ENCODE measurements at places on chromosomes 13 and 19.

GRCh38 chr19:2391118-2391725, 31.2 kb downstream of the TMPRSS9 start:
- peak; percentile 32 for DNase-seq

DNA sequence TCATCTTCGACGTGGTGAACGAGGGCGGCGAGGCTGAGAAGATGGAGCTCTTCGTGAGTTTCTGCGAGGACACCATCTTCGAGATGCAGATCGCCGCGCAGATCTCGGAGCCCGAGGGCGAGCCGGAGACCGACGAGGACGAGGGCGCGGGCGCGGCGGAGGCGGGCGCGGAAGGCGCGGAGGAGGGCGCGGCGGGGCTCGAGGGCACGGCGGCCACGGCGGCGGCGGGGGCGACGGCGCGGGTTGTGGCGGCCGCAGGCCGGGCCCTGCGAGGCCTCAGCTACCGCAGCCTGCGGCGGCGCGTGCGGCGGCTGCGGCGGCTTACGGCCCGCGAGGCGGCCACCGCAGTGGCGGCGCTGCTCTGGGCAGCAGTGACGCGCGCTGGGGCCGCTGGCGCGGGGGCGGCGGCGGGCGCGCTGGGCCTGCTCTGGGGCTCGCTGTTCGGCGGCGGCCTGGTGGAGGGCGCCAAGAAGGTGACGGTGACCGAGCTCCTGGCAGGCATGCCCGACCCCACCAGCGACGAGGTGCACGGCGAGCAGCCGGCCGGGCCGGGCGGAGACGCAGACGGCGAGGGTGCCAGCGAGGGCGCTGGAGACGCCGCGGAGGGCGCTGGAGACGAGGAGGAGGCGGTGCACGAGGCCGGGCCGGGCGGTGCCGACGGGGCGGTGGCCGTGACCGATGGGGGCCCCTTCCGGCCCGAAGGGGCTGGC, 52.6 kb downstream of the MAP4K1 start:
- peak; percentile 24 for DNase-seq

DNA sequence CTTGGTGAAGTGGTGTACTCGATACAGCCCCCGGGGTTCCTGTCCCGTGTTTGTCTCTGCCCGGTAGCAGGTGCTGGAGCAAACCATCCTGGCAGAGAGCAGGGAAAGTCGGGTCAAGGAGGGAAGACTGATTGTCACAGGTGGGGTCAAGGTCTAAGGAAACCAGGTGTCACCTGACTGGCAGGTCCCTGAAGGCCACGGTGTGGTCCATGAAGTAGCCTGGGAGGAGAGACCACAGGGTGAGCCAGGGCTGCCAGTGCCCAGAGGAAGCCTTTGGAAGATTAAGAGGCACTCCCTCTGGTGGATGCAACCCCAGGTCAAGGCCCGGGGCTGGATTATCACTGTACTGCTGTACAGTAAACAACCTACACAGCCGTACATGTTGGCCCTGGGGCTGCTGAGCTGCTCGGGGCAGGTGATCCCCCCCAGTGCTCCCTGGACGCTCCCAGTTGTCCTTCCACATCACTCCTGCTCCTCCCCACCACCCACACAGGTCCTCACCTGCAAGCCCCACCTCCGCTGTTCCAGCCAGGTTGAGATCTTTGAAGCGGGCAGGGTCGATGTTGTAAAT, 6.0 kb upstream of the CCER2 start:
- no peak for DNase-seq

DNA sequence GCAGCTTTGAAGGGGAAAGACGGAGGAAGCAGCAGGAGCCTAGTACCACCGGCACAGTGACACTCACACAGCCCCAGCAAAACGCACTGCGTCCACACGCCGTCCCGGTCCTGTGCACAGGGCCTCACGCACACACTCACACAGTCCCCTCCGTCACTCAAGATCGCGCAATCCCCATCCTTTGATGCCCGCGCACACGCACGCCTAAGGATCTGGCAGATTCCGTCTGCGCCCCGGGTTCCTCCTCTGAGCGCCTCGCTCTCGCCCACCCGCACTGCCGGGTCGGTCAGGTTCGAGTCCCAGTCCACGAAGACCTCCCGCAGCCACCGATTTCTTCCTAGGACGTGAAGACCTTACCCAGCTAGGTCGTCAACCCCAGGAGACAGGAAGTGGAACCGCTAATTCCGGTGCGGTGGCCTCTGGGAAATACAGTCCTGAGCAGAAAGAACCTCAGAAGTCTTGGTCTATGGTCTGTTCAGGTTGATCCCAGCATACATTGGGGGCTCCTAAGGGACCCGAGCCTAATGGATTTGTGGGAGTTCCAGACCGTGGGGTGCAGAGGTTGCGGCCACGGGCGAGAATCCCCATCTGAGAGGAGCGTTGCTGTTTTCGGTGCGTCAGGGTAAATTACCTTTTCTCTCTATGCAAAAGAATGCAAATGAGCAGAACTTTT, at the start of gene ZNF780B:
Gene ZNF780B (minus strand): TSS at position 400 of the 673 bp plus-strand sequence. CDS start 5,899 bp downstream, outside the sequence.
- DNase-seq, result peak; percentile 61

GRCh38 chr13:25973085-25973484, 78.7 kb downstream of the SHISA2 start:
- no peak for DNase-seq

GRCh38 chr13:100333141-100333540, 244.2 kb downstream of the PCCA start:
- no peak for DNase-seq

- no peak for DNase-seq
These were observed 1.1 kb upstream of the MED26 start for GRCh38 chr19:16628984-16629691.

- DNase-seq, result peak; percentile 56
These were observed 442 bp upstream of the FGF14 start for GRCh38 chr13:102402290-102402689.

GRCh38 chr19:3386447-3387234, 20.3 kb downstream of the NFIC start:
- no peak for DNase-seq

DNA sequence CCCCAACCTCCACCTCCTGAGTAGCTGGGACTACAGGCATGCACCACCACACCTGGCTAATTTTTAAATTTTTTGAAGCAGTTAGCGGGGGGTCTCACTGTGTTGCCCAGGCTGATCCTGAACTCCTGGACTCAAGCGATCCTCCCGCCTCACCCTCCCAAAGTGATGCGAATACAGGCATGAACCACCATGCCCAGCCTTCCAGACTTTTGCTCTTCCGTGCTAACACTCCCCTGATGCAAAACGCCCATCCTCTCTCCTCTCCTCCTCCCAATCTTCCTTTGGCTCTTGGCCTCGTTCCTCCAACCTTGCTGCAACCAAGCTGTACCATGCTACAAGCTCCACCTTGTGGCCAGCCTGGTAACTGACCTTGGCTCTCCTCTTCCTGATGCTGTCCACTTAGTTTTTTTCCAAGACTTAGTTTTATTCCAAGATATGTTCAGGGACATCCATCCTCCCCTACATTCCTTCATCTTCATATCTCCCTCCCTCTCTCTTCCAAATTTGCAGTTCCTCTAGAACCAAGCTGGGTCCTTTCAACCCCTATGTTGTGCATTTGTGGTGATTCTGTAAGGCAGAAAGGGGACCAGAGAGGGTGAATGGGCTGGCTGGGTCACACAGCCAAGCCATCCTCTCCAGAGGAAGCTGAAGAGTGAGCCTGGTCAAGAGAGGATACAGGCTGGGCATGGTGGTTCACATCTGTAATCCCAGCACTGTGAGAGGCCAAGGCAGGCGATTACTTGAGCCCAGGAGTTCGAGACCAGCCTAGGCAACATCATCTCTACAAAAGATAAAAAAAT, 32.8 kb downstream of the TINCR start:
- DNase-seq, result no peak

GRCh38 chr13:22336460-22336859, 665.6 kb downstream of the FGF9 start:
- DNase-seq, result no peak

DNA sequence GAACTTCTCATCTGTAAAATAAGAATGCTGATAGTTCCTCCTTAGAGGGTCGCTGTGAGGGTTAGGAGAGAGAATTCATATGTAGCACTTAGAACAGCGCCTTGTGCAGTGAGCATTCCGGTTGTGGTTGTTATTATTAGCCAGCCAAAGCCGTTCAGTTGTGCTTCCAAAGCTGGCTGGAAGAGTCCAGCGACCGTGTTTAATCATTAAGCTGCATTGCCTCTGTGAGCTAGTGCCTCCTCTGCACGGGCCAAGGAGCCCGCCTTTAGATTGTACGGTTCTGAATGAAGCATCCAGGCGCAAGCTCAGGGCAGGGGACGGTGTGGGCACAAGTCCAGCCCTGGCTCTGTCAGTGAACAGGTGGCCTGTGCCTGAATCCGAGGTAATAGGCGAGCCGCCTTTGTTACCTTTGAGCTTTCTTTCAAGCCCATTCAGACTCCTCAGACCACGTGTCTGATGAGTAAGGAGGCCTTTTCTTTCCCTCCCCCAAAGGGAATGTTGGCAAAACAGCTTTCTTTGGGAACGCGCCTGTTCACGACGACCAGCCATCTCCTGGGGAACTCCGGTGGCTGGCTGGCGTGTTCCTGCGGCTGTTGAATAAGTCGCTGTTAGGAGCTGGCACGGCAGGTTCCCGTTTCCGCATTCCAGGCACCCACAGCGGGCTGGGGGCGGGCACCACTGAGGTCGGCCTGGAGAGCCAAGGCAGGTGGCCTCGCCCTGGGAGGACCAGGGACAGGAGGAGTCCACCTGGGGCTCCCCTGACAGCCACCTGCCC, 25.1 kb downstream of the SIPA1L3 start:
- DNase-seq, result no peak

DNA sequence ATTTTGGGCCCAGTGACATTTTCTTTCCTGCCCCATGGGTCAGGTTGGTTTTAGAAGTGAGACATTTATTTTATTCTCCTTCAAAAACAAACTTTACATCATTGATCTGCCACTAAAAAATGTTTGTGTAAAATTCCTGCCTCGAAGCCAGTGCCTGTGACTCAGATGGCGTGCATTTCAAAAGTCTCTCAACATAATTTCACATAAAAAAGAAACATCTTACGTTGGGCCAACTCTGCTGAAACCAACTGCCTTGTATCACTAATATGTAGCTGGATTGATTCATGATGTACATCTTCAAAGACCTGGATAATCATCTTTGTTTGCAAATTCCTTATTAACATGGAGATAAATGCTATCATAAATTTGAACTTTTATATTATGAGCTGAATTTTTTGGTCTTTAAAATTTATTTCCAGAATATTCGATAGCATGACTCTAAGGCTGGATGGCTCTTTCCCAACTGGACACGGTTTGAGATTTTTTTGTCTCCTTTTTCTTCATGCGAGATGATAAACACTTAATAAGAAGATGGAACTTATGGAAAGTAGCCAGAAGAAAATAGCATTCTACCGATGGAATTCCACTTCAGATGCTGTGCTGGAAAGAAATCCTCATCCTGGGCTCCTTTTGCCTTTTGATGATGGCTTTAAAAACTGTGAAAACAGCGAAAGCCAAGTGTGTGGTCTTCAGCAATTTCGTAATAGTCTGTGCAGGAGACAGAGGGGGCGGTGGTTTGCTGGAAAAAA, 420.5 kb downstream of the FGF9 start:
- no peak for DNase-seq

DNA sequence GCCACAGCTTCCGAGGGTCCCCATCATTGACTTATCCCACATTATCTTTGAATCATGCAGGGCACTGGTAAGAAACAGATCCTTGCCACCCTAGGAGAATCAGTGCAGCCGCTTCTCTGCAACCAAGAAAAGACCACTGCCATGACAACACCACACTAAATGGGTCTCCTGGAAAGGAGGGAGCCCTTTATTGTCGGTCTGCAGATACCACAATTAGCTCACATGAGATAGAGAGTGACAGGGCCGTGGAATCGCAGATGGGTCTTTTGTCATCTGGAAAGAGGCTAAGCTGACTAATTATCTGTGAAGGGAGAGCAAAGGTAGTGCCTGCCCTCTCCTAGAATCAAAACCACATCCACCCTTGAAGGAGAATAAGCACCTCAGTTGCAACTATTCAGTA, 178.3 kb upstream of the MYO16 start:
- DNase-seq, result no peak

All from stimulated activated CD4-positive, alpha-beta T cell treated with anti-CD3 and anti-CD28 coated beads, Interleukin-4, amount 100 ng/mL, for 4 hours (primary cell).